ENCODE measurements at places on chromosomes 5 and 9.
A peak's percentile ranks its signal among the peaks of the same experiment; 100 is the strongest.

- no peak for DNase-seq
These were observed 11.1 kb downstream of the DIPK1B start for GRCh38 chr9:136723362-136723976.

DNA sequence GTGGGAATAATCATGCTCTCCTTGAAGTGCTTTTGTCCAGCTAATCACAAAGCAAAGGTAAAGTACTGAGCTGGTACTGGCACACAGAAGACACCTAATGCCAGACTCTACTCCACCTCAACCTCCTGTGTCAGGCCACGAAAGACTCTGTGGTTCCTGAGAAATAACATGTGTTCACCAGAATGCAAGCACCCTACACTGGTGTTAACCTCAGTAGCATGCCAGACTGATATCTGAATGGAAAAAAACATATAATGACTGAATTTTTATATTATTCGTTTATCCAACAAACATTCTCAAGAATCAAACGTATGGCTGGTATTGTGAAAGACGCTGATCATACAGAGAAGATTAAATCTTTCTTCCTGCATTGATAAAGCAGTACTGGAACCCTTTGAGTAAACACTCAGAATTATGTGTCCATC, 97.1 kb upstream of the IFNE start:
- no peak for DNase-seq

DNA sequence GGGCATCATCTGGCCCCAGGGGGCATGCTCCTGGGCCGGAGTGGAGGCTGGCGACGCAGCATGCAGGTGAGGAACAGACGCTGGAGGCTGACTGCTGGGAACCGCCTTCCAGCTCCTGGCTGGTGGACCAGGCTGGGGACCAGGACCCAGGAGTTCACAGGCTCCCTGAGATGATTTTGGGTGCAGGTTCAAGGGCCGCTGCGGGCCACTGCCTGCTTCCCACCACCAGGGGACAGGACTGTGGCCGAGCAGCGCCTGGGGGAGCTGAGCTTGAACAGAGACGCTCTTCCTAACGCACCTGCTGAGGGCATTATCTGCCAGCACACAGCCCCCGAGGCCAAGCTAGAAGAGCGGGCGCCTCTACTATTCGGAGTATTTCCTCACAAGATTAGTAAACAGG, 132.1 kb upstream of the RAPGEF1 start:
- no peak for DNase-seq

GRCh38 chr5:163259495-163259894, 177.9 kb upstream of the CCNG1 start:
- DNase-seq, result no peak

DNA sequence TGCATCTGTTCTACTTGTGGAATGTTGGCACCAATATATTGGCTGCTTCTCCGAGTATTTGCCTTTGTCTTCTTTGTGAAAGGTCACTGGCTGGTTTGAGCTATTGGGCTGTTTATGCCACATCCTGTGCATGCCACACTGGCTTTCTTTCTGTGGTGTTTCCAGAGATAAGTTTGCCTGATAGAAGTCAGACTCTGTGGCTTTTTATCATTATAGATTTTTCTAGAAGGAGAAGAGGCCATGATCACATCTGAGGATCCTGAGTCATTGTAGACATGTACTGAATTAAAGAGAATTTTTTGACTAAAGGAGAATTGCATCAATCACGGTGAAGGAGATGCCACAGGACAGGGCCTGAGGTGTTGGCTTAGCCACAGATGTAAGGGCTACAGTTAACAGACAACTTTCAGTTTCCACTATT, 26.5 kb upstream of the CDKN2B start:
- no peak for DNase-seq

- DNase-seq, result no peak
These were observed 43.9 kb downstream of the USP20 start for GRCh38 chr9:129879103-129879699.

DNA sequence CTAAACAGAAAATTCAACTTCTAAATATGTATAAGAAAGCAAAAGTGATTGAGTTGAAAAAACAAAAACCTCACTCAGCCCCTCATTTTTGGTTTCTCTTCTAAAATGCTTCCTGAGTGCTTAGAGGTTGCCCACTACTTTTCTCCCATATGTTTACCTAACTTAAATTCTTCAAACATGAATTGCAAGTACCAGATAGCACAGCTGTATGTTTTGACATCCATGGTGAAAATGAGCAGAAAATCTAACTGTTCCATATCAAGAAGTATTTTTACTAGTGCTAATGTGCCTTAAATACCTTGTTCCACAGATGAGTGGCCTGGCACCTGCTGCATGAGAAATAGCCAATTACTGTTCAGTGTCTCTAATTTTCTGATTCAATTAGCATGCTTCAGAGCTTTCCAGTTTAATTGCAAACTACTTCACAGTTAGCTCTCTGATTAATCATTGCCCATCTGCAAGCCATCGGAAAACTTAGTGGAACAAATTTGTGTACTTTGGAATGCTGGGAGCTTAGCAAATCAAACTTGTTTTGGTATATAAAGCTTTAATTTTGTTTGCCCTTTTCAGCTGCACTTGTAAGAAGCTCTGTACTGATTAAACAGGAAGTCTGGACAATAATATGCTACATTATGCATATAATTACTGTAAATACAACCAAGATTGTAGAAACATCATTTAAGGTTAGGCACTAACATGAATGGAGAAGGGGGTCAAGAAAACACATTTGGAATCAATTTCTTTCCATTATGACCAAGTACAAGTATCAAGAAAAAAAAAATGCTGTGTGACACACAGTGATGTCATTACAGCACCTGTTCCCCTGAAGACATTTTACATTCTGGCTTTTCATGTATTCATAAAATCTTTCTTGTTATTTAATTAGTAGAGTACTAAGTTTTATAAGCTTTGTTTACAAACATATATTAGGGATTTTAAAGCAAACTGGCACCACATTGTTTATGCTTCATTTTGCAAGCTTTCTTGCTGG, 65.6 kb downstream of the POU5F2 start:
- no peak for DNase-seq

DNA sequence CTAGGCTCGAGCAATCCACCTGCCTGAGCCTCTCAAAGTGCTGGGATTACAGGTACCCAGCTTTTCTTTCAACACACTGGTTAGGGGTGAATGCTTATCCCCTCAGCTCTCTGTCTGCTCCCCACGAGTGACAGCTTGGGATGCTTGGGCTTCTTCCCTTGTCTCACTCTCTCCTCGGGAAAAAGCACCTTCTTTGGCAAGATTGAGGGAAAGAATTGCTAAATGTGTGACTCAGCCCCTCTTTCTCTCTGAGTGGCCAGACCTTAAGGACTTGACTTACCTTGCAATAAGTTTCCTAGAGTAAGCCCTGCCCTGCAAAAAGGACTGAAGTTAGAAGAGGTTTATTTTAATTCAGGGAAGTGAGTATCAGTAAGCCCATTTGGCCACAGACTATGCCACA, 68.1 kb upstream of the ERBIN start:
- DNase-seq, result peak; percentile 59

GRCh38 chr9:124831642-124832364, 21.5 kb upstream of the WDR38 start:
- DNase-seq, result no peak

DNA sequence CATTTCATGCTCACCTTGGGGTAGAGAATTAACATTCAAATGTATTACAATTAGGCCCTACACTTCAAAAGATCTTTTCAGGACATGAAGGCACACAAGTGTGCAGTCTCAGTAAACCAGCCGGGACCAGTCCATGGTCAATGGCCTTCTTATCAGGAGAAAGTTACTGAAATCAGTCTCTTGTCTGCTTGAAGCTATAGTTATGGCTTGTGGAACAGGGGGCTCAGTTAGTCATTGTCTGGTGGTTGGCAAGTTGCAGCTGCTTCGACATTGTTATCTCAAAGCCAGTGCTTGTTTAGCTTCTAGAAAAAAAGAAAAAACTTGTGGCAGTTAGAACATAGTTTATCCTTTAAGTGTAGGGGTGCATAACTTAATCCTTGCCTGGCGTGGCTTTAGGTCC, 213.1 kb upstream of the ACO1 start:
- no peak for DNase-seq

DNA sequence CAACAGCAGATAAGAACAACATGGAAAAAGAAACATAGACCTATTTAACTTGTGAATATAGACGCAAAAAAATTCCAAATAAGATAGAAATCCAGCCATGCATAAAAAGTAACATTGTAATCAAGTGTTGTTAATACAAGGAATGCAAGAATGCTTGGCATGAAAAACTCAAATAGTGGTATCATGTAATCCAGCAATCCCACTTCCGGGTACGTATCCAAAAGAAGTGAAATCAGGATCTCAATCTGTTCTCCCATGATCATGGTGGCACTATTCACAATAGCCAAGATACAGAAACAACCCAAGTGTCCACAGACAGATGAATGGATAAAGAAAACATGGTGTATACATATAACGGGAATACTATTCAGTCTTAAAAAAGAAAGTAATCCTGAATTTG, 437.4 kb downstream of the ARHGEF28 start:
- DNase-seq, result no peak

DNA sequence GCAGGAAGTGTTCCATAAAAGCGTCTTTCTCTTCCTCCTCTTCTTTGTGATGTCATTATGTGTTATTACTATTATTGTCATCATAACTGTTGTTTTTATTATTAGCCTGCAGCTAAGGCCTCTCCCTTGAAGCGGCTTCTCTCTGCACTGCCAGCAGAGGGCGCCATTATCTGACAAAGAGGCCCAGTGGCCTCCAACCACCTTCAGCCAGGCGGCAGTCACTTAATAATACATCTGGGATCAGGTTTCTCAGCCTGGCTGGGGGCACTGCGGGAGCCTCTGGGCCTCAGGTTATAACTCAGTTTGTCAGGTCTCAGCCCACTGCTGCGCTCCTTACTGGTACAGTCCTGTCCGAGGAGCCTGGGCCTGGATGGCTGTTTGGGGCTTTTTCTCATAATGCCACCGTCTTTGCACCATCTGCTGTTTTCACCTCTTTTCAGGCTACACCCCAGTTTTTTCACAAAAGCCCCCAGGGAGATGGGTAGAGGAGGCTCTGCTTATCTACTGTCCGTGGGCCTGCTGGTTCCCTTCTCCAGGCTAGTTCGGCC, 281.9 kb downstream of the NSG2 start:
- peak; percentile 78 for DNase-seq

DNA sequence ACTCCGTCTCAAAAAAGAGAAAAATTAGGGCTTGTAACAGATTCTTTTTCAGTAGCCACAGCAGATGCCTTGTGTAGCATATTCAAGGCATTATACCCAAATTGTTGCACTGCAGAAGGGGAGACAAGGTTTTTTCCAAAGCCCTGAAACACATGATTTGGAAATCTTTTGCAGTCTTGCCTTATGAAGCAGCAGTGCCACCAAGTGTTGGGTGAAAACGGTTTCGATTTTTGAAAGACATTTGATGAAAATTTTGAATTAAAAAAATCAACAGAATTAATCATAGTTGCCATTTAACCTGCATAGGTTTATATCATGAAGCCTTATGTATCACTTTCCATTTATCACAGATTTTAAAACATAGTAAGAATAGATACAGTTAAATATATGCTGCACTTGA, 479.5 kb downstream of the TAF11L14 start:
- peak; percentile 17 for DNase-seq

- DNase-seq, result peak; percentile 10
These were observed 297.0 kb upstream of the HAPLN1 start for GRCh38 chr5:84017523-84018172.

DNA sequence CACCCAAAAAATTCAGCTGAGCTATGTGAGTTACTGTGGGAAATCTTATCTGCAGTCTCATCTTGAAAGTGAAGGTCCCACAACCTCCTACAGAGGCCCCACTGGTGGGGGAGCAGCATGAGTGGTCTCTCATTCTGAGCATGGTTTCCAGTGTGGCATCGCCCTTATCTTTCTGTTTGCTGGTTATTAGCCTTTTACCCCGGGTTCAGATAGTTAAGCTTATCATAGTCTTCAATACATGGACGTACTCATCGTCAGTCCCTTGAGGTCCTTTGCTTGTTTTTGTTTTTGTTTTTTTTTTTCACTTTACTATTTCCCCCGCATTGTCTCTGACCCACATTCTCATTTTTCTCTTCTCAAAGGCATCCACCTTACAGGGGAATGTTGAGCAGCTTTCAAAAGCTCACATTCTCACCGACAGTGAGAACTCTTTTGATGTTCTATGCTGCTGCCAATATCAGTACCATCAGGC, 7.7 kb upstream of the HAVCR2 start:
- DNase-seq, result no peak

DNA sequence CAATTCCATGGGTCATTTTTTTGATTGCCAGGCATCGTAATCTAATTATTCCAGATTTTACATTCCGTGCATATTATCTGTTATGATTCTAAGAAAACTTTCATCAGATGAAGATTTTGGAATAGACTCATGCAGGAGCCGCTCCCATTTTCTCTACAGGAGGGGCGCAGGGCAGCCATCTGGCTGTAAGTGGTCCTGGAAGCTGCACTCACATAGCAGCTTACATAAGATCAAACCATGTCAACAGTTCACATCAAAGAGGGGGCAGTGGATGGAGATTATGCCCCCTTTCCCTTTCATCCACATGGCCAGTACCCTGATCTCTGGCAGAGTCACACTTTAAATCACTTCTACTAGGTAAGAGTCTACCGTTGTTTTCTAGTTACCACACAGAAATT, 73.3 kb upstream of the PCA3 start:
- no peak for DNase-seq

DNA sequence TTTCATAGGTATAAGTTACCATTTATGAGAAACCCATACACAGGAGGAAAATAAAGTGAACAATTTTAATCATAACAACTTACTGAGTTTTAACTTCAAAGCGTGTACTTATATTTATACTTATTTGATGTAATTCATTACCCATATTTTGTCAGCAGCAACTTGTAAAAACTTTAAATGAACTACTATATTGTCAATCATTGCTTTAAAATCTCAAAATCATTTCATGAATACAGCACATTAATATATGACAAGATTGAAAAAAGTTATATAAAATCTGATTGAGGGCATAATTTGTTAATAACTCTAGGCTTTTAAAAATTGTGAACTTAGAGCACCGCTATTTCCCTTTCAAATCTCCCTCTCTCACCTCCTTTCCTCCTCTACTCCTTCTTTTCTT, 573.1 kb downstream of the PDE4D start:
- DNase-seq, result no peak

DNA sequence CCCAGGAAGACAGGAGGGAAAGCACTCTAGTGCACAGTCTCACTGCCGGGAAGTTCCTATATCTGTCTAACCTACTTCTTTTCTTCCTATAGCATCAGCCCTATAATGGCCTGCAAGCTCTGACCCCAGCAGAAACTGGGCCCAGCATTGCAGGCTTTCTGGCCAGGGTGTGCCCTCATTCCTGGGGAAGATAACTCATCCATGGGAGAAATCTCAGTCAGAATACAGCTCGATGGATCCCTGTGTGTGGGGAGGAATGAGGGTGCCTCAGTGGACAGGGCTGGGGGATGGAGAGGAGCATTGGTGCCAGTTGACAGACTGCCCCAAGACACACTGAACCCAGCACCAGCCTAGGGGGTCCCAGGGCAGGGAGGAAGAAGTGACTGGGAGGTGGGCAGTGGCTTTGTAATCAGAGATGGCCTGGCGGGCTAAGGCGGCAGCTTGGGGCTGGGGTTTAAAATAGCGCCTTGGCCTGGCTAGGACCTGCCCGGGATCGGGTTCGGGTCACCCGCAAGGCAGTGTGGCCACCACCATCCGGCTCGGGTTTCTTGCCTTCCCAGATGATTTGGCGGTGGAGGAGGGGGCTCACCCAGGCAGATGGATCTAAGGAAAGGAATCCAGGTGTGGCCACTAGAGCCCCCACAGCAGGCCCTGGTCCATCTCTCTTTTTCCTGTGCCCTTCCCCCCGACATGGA, 7.6 kb upstream of the CXXC5 start:
- DNase-seq, result no peak

Measured in fibroblast of skin of right biceps (primary cell).